Natural killer cell (primary cell): ENCODE measurements at places on chromosomes 3 and 15.

- peaks cover 16% of the 10 kb centered on the region for H3K36me3 ChIP-seq
- H3K27ac ChIP-seq = no peak overlapping the region
- no peaks in the 10 kb centered on the region for H3K27me3 ChIP-seq
- H3K4me3 ChIP-seq = no peak overlapping the region
These were observed 22.9 kb downstream of the SIAH2 start for GRCh38 chr3:150739877-150740645.

GRCh38 chr3:173404156-173404555, 6.6 kb downstream of the NLGN1 start:
- DNase-seq = no peak
- H3K27ac ChIP-seq = no peak overlapping the region
- H3K4me3 ChIP-seq = no peak overlapping the region

DNA sequence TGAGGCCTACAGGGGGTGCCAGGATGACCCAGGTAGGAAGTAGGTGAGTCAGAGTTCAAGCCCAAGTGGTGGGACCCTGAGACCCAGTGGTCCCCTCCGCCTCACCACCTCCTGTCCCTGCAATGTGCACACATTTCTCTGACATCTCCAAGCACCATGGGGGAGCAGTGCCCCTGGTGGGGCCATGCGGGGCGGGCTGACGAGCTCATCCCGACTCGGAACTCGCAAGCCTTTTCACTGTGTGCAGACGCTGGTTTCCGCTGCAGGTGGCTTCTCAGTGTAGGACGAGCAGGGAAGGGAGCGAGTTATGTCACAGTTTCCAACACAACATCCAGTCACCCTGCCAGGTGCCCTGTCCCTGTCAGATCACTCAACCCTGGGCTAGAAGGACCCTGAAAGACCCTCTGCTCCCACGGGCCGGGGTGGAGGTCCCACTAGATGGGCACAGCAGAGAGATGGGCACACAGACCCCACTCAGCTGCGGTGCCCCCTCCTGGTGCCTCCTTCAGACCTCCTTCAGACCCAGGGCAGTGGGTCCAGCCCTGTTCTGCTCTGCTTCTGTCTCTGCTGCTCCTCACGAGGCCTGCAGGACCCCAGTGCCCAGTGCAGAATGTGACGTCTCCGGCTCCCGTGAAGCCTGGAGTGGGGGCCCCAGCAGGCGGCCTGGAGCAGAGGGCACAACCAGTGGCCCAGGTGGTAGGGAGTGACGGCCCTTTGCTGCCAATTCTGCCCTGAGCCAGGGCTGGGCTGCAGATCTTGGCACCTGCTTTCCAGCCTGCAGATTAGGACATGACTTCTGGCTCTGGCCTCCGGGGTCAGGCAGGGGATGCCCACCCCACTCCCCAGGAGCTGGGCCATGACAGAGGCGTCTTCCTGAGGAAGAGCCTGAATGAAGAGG, 102.0 kb upstream of the RPL32 start:
- peaks cover 37% of the 10 kb centered on the region for H3K36me3 ChIP-seq
- DNase-seq = no peak
- no peaks in the 10 kb centered on the region for H3K27me3 ChIP-seq

GRCh38 chr3:188929137-188929536, 242.6 kb upstream of the TPRG1 start:
- H3K4me3 ChIP-seq = no peak overlapping the region
- no peaks in the 10 kb centered on the region for H3K4me1 ChIP-seq
- DNase-seq = no peak

- no peak overlapping the region for H3K4me3 ChIP-seq
- H3K27me3 ChIP-seq = no peaks in the 10 kb centered on the region
- no peaks in the 10 kb centered on the region for H3K4me1 ChIP-seq
- no peak overlapping the region for H3K27ac ChIP-seq
- H3K36me3 ChIP-seq = no peaks in the 10 kb centered on the region
These were observed 174.7 kb downstream of the IGF1R start for GRCh38 chr15:98823012-98823458.

- no peaks in the 10 kb centered on the region for H3K4me1 ChIP-seq
- no peaks in the 10 kb centered on the region for H3K36me3 ChIP-seq
- no peak overlapping the region for H3K27ac ChIP-seq
- H3K4me3 ChIP-seq = no peak overlapping the region
- no peaks in the 10 kb centered on the region for H3K27me3 ChIP-seq
These were observed 83.1 kb upstream of the SETMAR start for GRCh38 chr3:4220065-4220464.

DNA sequence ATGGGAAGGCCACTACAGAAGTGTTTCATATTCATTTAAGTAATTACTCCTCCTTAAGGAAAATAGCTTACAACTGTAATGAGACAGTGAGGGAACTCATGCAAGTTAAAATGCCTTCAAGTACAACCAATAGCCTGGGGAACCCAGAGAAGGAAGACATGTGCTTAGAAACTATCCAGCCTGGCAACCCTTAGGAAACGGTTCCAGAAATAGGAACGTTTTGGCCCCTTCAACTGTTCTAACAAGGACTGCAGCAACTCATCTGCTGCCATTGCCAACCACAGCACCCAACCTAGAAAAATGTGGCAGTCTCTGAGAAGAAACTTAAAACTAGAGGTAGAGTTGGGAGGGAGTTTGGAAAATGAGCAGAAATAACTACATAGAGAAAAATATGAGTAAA, 147.5 kb upstream of the STRIT1 start:
- no peak overlapping the region for H3K4me3 ChIP-seq
- H3K27me3 ChIP-seq = no peaks in the 10 kb centered on the region
- no peaks in the 10 kb centered on the region for H3K36me3 ChIP-seq
- DNase-seq = no peak
- no peak overlapping the region for H3K27ac ChIP-seq

- H3K36me3 ChIP-seq = no peaks in the 10 kb centered on the region
- H3K27ac ChIP-seq = no peak overlapping the region
- H3K27me3 ChIP-seq = no peaks in the 10 kb centered on the region
These were observed 60.3 kb downstream of the CTNNB1 start for GRCh38 chr3:41259449-41260062.

DNA sequence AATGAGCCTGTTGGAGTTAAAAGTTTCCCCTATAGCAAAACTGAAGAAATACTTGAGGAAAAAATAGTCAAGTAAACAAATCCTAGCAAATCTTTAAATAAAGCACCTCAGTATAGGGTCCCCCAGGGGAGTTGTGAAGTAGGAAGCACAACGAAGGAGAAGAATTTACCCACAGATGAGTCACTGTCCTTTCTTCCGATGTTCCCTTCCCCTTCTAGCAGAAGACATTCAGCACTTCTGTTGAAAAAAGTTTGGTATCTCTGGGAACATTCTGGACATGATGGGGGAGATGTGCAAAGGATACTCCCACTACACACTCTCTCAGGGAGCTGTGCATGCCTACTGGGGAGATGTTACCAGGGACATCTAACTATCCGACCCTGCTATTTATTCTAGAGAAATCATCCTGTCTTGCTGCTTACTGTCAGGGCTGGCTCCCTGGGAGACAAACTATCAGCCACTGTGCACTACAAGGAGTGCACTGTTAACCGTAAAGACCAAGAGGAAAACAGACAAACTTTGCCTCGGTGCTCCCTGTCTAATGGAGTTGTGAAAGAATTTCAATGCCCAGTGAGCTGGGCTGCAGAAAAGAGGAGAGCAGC, 93.8 kb downstream of the RFTN1 start:
- H3K36me3 ChIP-seq = peaks cover 2% of the 10 kb centered on the region
- H3K4me3 ChIP-seq = no peak overlapping the region
- no peaks in the 10 kb centered on the region for H3K4me1 ChIP-seq
- no peak for DNase-seq
- no peaks in the 10 kb centered on the region for H3K27me3 ChIP-seq
- no peak overlapping the region for H3K27ac ChIP-seq

GRCh38 chr3:49647741-49648140, 26.4 kb upstream of the APEH start:
- H3K27ac ChIP-seq = no peak overlapping the region
- no peaks in the 10 kb centered on the region for H3K4me1 ChIP-seq
- H3K4me3 ChIP-seq = no peak overlapping the region
- H3K36me3 ChIP-seq = no peaks in the 10 kb centered on the region
- no peak for DNase-seq
